Cortex of kidney (tissue), 1 donor: ENCODE measurements at places on chromosomes 2 and 18.

DNA sequence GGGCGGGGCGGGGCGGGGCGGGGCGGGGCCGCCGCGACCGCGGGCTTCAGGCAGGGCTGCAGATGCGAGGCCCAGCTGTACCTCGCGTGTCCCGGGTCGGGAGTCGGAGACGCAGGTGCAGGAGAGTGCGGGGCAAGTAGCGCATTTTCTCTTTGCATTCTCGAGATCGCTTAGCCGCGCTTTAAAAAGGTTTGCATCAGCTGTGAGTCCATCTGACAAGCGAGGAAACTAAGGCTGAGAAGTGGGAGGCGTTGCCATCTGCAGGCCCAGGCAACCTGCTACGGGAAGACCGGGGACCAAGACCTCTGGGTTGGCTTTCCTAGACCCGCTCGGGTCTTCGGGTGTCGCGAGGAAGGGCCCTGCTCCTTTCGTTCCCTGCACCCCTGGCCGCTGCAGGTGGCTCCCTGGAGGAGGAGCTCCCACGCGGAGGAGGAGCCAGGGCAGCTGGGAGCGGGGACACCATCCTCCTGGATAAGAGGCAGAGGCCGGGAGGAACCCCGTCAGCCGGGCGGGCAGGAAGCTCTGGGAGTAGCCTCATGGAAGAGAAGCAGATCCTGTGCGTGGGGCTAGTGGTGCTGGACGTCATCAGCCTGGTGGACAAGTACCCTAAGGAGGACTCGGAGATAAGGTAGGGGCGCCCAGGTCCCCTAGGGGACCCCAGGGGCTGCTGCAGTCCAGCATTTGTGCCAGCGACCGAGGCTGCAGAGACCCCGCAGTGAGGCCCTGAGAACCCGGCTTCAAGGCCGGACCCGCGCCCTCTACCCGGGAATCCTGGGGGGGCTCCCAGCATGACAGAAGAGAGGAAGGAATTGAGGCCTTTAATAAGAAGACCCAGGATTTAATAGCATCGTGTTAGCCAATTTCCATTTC, at the start of gene KHK:
Gene KHK, plus strand, starts transcription at position 49 of the 870 bp plus-strand sequence. Its CDS starts 488 bp downstream, at position 537.
- no peak for DNase-seq

- DNase-seq = no peak
These were observed 161.8 kb downstream of the FAM210A start for GRCh38 chr18:13564579-13564978.

GRCh38 chr18:50315100-50315871, 27.8 kb upstream of the CXXC1 start:
- no peak for DNase-seq

DNA sequence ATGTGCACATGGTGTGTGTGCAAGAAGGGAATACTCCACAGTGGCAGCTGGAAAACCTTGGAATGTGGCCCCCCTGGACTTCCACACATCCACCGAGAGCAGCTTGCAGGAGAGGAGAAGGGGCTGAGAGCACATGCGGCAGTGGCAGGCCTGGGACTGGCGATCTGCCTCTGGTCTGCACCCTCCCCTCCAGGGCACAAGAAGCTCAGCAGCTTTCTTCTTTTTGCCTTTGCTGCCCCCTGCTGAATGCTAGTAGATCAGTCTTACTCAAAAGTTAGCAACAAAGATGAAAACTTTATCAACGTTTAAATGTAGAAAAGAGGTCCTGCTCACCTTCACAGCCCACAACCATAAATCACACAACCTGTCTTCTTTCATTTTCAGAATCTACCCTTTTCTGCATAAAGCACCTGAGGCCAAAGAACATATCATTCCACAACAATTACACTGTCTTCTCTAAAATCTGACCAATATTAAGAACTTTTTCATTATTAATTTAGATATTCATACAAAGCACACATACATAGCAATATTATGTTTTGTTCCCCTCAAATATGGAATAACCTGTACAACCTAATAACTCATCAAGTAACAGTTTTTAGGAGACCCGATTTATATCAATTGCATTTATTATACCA, 34.6 kb downstream of the TGFBRAP1 start:
- DNase-seq = no peak
